OCI-M1 (cell line): ENCODE measurements at places on chromosomes 7 and 10.
A peak's percentile ranks its signal among the peaks of the same experiment; 100 is the strongest.

DNA sequence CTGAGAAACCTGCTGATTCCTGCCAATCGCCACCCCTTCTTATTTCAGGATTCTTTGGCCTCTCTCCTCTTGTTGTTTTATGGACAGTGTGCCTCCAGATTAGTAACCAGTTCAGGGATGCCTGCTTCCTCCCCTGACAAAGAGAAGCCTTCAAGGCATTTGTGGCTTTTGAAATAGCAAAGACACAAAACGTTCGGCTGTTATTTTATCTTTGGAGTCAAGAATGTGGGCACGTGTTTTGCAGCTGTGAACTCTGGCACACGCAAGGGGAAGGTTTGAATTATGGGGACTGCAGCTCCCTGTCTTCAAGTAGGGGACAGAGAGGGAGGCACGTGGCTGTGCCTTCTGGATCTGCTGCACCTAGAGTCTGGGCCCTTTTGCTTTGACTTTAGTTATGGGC is 157.9 kb upstream of the GRB10 start:
- no peak for DNase-seq

DNA sequence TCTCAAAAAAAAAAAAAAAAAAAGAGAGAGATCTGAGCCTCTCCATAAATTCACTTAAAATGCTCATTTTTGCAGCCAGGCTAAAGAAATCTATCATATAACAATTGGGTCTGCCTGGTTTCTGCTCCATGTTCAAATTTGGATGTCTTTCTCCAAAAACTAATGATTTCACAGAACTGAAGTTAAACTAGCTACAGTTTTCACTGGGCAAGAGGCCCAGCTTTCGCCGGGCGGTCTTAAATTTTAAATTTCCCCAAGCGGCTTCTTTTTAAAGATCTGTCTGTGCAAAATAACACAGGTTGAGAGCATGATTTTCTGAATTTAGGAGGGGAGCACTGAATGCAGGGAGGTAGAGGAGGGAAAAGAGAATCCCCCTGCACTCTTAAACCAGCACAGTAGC is 603.4 kb downstream of the KCNMA1 start:
- no peak for DNase-seq

DNA sequence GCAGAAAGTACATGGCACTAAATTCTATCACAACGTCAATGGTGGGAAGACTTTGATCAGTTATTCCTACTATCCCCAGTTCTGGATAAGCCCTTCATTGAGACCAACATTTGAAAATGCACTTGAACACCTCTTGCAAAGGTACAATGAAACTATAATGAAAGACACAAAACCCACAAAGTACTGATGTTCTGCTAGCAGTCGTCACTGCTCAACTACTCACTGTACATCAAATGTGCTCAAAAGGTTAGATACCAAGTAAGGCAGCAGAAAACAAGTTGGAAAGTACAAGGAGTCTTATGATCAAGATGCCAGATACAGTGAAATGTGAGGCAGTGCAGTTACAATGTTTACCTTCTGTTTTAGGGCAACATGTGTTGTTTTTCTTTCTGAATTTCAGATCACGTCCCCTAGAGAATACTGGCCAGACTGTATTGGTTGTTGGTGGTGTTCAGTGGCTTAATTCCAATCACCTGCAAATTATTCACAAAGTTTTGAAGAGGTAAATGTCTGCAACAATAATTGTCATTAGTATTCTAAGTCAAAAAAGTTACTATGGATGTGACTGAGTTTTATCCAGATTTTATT is 62.4 kb upstream of the WNT16 start:
- no peak for DNase-seq

GRCh38 chr10:101807158-101807557 is 11.1 kb downstream of the OGA start:
- no peak for DNase-seq

- no peak for DNase-seq
These were observed 16.6 kb downstream of the SFTPD start for GRCh38 chr10:79932307-79932706.

DNA sequence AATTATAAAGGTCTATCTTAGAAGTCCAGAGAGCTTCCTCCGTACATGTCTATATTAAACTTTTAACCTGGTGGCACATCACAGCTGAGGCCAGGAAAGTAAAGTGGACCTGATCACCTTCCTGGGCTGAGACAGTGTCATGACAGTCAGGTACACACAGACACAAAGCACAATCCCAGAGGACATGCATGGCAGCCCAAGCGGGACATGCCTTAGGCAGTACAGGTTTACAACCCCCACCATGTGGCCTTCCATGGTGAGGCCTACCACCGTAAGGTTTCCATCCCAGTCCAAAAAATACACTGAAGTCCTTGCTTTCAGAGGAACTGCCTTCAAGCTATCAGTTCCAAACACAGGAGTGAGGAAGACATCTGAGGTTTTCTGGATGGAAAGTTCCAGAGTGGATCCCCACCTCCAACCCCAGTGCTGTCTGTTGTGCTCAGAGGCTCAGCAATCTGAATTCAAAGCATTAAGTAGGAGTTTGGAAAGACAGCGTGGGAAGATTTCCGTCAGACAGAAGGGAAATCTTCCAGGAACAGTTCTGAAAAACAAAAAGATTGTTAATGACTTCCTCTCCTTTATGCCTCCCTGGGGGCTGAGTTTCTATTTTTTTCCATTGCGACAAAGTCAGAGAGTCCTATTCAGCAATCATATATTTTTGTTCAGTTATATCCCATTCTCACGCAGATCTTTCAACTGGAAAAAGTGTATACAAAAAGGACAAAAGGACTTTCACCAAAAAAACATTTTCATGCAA is 20.1 kb downstream of the IFIT3 start:
- no peak for DNase-seq

DNA sequence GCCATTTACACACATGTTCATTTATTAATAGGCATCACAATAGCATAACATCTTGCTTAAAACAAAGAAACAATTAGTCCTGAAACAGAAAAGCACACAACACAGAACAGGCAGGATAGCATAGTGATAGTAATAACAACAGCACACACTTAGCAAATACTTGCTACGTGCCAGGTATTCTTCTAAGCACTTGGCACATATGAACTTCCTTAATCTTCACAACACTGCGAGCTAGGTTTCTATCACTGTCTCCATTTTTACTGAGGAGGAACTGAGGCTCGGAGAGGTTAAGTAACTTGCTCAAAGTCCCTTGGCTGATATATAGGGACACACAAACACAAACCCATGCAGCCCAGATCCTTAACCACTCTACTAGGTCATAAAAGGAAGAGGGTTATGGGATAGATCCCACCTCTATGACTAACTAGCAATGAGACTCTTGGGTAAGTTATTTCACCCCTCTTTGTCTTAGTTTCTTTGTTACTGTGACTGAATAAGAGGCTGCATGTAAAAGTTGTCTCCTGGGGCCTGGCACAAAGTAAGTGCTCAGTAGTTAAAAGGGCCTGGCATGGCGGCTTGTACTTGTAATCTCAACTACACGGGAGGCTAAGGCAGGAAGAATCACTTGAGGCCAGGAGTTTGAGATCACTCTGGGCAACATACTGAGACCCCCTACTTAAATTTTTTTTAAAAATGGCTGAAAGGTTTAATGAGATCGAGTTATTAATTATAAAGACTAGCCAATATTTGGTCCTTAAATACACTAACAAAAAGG is 181.0 kb upstream of the RHOBTB1 start:
- DNase-seq = no peak

GRCh38 chr10:14584661-14585060 is 190.0 kb downstream of the FAM107B start:
- DNase-seq = no peak

- no peak for DNase-seq
These were observed 102.0 kb downstream of the VIPR2 start for GRCh38 chr7:159042581-159043101.

- peak; percentile 73 for DNase-seq
These were observed 101.5 kb downstream of the ORC5 start for GRCh38 chr7:104106108-104106905.

DNA sequence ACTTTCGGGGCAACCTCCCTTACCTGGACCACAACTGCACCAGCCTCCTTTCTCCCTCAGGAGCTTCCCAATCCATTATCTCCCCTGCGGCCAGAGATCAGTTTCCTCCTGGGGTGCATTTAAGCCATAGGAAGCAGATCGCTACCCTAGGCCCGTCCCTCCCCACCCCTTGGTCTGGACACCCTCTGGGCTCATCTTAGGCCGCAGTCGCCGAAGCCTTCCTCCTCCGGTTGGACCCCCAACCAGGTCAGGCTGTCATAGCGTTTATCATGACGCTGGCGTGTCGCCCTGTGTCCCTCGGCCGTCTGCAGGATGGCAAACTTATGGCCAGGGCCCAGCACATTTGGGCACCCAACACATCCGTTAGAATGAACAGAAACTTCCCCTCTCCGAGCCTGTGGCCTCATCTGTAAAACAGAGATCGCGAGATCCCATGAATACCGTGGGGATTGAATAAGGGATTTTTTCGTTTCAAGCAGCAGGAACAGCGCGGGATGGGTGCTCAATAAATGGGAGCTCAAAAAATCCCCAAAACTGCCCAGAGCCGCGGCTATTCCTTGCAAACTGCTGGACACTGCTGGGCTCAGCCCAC is 669 bp upstream of the AP5Z1 start:
- peak; percentile 19 for DNase-seq

GRCh38 chr7:155464183-155464582 is 6.3 kb downstream of the EN2 start:
- DNase-seq = no peak

GRCh38 chr7:38953227-38953626 is 24.5 kb upstream of the POU6F2 start:
- DNase-seq = no peak

GRCh38 chr7:139660317-139661042 is 117.3 kb downstream of the HIPK2 start:
- DNase-seq = peak; percentile 24

DNA sequence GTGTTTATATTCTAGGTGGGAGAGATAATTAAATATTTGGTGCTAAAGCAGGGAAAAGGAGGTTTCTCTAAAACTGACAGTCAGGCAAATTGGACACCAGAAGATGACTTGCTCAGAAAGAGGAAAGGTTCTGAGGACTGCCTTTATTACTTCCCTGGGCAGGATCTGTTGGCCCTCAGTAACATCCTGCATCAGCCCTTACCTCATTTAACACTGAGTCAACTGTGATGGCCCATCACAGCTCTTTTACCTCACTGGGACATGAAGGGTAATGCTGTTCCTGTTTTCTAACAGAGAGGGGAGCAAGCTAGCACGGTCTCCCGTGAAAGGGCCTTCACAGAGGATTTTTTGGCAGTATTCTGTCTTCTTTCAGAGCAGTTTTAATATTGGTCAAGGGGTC is 12.0 kb downstream of the PPP1R17 start:
- no peak for DNase-seq

GRCh38 chr7:117479225-117480054 is at the start of gene CFTR:
CFTR (plus strand) TSS chr7:117480025; CDS start chr7:117480095, 70 bp downstream.
- no peak for DNase-seq

- DNase-seq = no peak
These were observed 48.9 kb downstream of the IRF5 start for GRCh38 chr7:128986609-128987008.

- DNase-seq = peak; percentile 11
These were observed 8.4 kb downstream of the ZNF862 start for GRCh38 chr7:149846436-149847046.

DNA sequence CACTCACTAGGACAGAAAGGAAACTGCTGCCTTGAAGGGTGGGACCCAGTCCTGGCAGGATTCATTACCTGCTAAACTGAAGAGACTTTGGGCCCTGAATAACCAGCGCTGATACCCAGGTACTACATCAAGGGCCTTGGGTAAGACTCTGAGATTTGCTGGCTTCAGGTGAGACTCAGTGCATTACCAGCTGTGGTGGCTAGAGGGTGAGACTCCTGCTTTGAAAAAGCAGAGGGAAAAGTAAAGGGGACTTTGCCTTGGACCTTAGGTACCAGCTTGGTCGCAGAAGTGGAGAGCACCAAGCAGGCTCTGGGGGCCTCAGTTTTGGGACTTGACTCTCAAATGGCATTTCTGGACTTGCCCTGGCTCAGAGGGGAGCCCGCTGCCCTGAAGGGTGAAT is 673.3 kb downstream of the NXPH1 start:
- no peak for DNase-seq

GRCh38 chr7:37376386-37376785 is 72.3 kb downstream of the ELMO1 start:
- no peak for DNase-seq

DNA sequence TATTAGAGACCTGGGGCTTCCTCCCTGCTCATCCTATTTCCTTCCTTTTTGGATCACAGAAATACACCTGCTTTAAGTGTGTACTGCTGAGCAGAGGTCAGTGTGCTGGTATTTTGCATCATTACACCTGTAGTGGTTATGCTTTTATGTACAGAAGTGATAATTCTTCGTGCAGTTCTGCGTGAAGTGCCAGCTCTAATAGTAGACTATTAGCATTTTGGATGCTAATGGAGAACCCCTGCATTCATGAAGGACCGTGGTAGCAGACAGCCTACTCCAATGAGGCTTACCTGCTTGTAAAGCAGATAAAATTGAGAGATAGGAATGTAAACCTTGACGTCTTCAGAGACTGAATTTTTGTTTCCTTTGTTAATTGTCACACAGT is 114.3 kb downstream of the CDK14 start:
- DNase-seq = no peak

- peak; percentile 90 for DNase-seq
These were observed 34.7 kb downstream of the MRPS24 start for GRCh38 chr7:43834463-43835251.

DNA sequence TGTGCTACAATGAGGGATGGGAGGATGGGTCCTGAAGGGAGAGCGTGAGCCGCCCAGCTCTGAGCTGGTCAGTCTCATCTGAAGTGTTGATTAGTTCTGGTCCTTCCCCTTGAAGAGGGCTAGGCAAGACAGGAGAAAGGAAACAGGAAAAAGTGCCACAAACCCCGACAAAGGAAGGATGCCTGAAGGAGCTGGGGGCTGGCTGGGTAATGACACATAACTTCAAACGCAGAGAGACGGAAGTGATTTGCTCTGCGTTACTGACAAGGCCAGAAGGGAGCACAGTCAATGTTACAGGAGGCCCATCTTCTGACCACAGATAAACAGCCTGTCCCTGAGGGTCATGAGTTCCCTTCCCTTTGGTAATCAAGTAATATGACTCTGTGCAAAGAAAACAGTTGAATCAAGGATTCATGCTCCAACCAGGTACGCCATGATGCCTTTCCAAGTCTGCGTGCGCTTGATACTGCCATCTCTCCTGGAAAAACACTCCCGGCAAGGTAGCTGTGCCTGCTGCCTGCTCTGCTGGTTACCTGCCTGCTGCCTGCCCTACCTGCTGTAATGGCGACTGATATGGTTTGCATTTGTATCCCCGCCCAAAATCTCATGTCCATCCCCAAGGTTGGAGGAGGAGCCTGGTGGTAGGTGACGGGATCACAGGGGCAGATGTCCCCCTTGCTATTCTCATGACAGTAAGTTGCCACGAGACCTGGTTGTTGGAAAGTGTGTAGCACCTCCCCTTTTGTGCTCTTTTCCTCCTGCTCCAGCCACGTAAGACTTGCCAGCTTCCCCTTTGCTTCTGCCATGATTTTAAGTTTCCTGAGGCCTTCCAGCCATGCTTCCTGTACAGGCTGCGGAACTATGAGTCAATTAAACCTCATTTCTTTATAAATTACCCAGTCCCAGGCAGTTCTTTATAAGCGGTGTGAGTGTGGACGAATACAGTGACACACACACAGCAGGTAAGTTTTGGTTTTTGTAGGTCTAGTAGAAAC is 57.9 kb downstream of the GRB10 start:
- peak; percentile 44 for DNase-seq

- DNase-seq = no peak
These were observed 3.4 kb downstream of the IFRD1 start for GRCh38 chr7:112453505-112454171.
